Left renal cortex interstitium (tissue), 4 donors: ENCODE measurements at places on chromosomes 6 and 20.

GRCh38 chr20:50930976-50931305, 296 bp downstream of the ADNP start:
- no peak for DNase-seq

- DNase-seq: no peak
Measured at GRCh38 chr6:33390767-33391277, 801 bp upstream of the KIFC1 start.

DNA sequence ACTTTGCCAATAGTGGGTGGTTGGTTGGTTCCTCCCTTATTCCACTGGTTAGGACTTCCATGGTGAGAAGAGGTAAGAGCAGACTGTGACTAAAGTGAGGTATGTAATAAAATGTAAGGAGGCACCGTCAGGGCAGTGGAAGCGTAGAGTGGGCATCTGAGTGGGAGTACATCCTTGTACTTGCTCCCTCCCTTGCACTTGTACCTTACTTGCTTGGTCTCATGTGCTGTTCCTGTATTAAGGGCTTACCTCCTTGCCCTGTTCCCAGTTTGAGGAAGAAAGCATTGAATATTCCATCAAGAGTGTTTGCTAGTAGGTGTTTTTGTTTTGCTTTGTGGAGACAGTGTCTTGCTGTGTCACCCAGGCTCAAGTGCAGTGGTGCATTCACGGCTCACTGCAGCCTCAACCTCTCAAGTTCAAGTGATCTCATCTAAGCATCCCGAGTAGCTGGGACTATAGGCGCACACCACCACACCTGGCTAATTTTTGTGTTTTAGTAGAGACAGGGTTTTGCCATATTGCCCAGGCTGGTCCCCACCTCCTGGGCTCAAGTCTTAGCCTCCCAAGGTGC, 25.5 kb downstream of the AMD1 start:
- DNase-seq: no peak

DNA sequence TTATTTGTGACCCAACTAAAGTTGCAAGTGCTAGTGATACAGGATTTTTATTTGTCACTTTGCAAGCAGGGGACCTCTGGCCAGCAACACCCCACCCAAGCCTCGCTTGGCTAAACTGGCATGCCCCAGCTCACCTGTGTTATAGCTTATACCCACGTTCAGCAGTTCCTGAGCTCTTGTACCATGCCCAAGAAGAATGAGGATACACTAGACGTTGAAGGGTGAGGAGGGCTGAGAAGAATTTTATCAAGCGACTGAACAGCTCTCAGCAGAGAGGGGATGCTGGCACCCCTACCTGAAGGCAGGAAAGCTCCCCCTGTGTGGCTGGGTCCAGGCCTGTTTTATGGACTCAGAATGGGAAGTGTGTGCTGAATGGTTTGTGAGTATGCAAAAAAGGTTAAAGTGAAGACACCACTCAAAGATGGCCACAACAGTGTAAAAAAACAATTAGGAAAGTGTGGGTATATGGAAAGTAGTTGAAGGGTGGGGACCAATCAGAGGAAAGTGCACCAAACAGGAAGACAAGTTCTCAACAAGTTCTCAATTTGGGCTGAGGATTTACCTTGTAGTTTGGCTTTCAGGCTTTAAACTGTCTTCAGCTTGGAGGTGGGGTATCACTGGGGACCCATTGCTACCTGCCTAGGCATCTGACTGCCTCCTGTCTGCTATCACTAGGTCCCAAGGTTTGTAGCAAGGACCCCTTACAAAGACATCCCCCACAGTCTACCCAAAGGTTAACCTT, 15.0 kb downstream of the BTN2A1 start:
- DNase-seq: no peak

- DNase-seq: no peak
Measured at GRCh38 chr6:126131246-126131645, 144.9 kb downstream of the TRMT11 start.

DNA sequence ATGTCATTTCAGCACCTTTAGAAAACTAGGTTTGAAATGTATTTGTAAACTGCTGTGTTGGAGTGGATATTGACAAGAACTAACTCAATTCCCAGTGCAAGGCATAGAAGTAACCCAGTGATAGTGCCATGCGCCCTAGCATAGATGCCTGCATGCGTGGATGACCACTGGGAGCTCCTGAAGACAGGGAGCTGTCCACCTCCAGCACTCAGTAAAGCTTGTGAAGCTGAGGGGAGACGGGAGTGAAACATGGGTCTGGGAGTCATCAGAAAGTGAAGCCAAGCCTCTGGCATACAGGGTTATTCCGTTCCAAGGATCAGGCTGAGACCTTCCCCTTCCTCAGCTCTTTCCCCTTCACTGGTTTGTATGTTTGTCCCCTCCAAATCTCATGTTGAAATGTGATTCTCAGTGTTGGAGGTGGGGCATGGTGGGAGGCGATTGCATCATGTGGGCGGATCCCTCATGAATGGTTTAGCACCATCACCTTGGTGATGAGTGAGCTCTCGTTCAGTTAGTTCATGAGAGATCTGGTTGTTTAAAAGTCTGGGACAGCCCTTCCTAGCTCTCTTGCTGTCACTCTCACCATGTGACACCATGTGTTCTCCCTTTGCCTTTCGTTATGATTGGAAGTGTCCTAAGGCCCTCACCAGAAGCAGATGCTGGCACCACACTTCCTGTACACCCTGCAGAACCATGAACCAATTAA, 146.5 kb upstream of the FERMT1 start:
- DNase-seq: peak; percentile 3

GRCh38 chr6:4180652-4181255, 45.4 kb upstream of the ECI2 start:
- peak; percentile 21 for DNase-seq

DNA sequence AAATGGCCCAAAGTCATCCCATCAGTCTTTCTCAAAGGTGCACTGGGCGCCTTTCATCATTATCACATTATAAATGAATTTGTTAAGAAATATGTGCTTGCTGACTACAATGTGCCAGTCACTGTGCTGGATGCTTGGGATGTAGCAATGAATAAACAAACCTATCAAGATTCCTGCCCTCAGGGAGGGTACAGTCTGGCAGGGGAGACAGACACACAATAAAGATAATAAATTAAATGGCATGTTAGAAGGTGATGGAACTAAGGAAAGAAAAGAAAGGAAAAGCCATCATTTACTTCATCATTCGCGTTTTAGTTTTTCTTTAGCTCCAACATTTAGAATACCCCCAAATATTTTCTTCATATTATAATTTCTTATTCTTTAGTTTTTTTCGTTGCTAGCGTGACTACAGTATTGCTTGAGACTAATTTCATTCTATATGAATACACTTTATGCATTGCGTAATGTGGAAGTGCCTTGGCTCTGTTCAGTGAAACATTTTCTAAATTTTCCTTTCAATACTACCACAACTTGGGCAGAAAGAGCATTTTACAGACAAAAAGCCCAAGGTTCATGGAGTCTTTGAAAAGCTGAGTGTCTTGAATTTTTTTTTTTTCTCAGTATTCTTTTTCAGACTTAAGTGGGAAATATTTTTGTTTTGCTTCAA, 48.7 kb upstream of the CITED2 start:
- no peak for DNase-seq

DNA sequence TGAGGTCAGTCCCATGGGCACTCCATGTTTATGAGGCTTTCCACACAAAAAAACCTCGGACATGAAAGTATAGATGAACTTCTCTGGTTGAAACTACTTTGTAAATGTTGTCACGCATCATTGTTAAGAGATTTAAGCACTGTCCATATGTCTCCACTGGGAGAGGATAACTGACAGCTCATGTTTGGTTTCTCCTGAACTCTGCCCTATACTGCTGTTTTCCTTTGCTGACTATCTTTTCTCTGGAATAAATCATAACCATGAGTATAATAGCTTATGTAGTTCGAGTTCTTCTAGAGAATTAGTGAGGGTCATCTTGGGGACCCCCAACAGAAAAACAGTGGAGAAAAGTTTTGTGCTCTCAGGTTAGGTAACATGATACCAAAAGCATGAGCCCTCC, 14.3 kb downstream of the THEMIS start:
- DNase-seq: no peak

DNA sequence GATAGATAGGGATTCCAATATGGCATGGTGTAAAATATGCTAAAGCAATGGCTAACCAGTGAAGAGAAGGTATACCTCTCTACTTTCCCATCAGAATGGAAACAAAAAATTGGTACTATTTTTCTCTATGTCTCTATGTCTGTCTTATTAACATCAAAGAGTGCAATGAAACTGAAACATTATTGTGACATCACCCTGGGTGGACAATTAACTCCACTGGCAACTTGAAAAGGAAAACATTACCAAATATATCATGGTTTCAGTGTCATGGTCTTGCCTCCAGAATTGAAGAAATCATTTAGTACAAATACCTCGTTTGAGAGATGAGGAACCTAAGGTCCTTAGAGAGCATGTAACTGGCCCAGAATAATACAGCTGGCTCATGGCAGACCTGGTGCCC, 1132.5 kb upstream of the MAP3K7 start:
- no peak for DNase-seq

GRCh38 chr20:8148501-8148900, 16.4 kb downstream of the PLCB1 start:
- no peak for DNase-seq

- no peak for DNase-seq
Measured at GRCh38 chr6:3908961-3909360, 59.8 kb downstream of the FAM50B start.

DNA sequence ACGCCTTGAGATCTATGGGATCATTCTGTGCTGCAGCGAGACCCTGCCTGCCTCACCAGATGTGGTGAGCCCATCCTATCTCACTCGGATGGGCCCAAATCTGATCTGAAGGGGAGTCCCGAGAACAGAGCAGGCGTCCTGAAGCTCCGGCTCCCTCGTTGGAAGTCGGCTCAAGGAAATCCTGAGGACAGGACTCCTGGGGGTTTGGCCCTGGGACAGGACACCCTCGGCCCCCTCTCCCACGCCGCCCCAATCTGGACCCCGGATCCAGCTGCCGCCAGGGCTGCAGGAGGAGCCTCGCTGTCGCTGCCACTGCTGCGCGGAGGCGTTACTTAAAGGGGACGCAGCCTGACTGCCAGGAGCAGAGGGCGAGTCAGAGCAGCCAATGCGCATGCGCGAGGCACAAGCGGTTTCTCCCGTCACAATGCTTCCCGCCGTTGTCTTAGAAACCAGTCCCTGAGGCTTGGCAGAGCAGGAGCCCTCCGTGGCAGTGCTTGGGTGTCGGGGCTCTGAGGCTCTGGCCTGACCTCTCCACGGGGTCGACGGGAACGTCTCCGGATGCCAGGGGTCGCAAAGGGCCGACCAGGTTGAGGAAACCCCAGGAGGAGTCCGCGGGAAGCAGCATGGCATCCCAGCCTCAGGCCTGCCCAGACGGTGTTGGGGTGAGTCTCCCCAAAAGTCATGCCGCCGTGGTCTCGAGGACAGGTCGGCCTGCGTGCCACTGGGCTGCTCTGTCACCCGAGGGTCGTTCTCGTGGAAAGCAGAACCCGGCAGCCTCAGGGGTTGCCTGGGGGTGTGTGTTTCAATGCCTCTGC, 1567.8 kb upstream of the DEFB115 start:
- DNase-seq: no peak

DNA sequence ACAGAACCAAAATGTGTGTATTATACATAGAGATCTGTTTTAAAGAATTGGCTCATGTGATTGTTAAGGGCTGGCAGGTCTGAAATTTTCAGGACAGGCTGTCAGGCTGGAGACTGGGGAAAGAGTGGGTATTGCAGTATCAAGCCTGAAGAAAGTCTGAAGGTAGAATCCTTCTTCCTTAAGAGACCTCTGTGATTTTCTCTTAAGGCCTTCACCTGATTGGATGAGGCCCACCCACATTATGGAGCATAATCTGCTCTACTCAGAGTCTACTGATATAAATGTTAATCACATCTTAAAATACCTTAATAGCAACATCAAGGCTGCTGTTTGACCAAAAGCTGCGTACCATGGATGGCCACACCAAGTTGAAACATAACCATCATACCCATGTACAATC, 43.4 kb upstream of the HINT3 start:
- DNase-seq: no peak

DNA sequence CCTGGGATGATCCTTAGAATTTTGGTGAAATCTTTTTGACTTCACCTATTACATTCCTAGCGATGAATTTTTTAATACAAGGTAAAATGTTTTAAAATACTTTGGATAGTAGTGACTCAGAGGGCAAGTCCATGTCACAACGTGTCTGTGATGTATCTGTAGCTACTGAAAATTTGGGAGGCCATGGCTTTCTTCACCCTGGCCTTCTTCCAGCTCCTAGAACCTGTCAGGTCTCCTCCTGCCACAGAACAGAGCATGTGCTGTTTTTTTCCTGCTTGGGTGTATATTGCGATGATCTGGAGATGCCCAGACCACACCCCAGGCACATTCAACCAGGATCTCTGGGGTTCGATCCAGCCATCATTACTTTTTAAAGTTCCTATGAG, 194.4 kb downstream of the BTBD3 start:
- no peak for DNase-seq

GRCh38 chr6:139355777-139356445, 18.5 kb downstream of the CITED2 start:
- no peak for DNase-seq

- no peak for DNase-seq
Measured at GRCh38 chr20:6956056-6956455, 188.6 kb downstream of the BMP2 start.

GRCh38 chr20:63522981-63523611, 2.5 kb downstream of the PPDPF start:
- DNase-seq: no peak

DNA sequence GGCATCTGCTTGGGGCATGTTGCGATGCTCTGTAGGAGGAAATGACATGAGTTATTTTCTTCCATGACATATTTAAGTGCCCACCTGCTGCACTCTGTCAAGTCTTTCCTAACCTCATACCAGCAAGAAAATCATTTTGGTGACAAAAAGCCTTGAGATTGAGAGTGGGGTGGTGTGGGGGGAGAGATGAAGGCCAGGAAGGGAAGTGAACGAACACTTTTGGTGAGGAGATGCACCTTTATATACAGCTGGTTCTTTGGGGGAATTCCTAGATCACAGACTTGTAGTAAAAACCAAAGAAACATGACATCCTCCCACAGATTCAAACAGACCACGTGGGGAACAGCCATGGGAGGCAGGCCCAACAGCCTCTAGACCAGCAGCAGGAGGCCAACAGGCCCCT, 26.1 kb downstream of the NCOA5 start:
- DNase-seq: no peak

- no peak for DNase-seq
Measured at GRCh38 chr6:8731874-8732273, 296.5 kb upstream of the SLC35B3 start.

- DNase-seq: no peak
Measured at GRCh38 chr6:16400248-16400760, 161.9 kb downstream of the GMPR start.

- no peak for DNase-seq
Measured at GRCh38 chr20:13102237-13102636, 93.5 kb downstream of the SPTLC3 start.

GRCh38 chr20:46742669-46743045, 33.2 kb downstream of the SLC2A10 start:
- DNase-seq: no peak
